ENCODE measurements at places on chromosomes 7 and 10.

- DNase-seq: no peak
Measured at GRCh38 chr7:7966141-7966734, 2.4 kb upstream of the GLCCI1 start.

DNA sequence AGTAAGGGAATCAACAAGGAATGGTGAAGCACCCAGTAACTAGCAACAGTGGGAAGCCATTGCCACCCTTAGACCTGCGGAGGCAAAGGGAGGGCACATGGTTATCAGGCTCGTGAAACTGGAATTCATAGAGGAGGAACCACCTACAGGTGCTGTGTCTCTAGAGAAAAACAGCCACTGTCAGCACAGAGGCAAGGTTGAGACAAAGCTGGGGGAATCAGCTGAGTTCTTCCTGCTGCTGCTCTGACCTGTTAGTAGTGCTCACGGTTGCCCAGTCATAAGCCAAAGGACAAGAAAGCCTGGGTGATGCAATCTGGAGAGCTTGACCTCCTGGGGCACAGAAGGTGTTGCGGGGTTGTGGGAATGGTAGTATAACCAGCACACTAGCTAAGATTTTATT, 110.1 kb downstream of the TPST1 start:
- no peak for DNase-seq

- peak; percentile 25 for DNase-seq
Measured at GRCh38 chr10:23067939-23068775, 27.2 kb upstream of the MSRB2 start.

GRCh38 chr7:135509589-135509838, 388 bp downstream of the CNOT4 start:
- DNase-seq: no peak

DNA sequence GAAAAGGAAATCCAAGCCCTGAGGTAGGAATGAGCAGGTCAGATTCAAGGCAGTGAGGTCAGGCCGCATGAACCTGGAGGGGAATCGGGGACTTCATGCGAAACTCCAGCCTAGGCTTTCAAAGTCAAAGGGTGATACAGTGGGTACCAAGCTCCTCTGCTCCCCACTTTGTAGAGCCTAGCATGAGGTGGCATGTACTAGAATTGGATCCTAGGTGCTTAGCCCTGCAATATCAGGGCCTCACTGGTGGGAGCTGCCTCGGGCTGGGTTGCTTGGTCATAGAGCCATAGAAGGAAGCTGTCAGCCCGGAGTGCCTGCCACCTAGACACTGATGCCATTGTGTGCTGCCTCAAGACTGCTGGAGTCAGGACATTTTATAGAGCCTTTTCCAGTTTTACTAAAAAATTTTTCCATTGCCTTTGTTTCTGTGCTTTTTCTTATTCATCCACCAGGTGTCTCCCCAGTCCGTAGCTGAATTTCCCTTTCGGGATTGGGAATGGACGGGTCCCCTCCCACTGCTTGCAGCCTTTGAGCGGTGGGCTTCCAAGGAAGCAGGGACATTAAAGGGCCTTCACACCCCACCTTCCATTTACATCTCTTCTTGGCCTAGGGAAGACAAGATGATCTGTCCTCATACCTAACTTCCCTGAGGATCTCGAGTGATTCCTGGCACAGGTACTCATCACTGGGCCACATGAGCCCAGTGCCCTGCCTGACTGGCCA, 5.5 kb upstream of the LZTS2 start:
- DNase-seq: peak; percentile 23

DNA sequence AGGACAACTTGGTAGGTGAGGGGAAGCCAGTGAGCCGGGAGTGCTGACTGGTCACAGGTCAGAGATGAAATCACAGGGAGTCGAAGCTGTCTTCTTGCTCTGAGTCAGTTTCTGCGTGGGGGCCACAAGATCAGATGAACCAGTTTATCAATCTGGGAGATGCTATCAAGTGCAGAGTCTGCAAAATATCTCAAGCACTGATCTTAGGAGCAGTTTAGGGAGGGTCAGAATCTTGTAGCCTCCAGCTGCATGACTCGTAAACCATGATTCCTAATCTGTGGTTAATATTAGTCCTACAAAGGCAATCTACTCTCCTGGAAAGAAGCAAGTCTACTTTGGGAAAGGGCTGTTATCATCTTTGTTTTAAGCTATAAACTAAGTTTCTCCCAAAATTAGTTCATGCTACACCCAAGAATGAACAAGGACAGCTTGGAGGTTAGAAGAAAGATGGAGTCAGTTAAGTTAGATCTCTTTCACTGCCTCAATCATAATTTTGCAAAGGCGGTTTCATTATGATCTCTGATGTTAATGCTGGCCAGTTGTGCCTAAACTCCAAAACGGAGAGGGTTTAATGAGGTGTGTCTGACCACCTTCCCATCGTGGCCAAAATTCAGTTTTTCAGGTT, 8.4 kb upstream of the LMOD2 start:
- DNase-seq: no peak

DNA sequence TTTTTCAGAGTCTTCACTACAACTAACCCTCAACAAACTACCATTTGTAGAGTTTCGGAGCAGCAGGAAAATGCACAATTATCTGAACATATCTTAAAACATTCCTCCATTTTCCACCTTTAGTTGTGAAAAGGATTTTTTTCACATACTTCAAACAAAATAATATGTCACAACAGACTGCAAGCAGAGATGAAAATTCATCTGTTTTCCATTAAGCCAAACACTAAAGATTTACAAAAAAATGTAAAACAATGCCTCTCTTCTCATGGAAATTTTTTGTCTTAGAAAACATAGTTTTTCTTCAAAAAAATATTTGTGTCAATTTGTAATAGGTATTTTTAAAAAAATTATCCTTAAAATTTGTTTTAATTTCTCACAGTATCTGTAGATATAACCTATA, 98.9 kb downstream of the ARHGAP12 start:
- no peak for DNase-seq

GRCh38 chr7:29806208-29806994, at the start of gene WIPF3:
TSS of gene WIPF3 (plus strand) at chr7:29806508. CDS start at chr7:29834725, 28,217 bp downstream.
- no peak for DNase-seq

GRCh38 chr7:121195874-121196273, 132.9 kb upstream of the WNT16 start:
- peak; percentile 0 for DNase-seq

DNA sequence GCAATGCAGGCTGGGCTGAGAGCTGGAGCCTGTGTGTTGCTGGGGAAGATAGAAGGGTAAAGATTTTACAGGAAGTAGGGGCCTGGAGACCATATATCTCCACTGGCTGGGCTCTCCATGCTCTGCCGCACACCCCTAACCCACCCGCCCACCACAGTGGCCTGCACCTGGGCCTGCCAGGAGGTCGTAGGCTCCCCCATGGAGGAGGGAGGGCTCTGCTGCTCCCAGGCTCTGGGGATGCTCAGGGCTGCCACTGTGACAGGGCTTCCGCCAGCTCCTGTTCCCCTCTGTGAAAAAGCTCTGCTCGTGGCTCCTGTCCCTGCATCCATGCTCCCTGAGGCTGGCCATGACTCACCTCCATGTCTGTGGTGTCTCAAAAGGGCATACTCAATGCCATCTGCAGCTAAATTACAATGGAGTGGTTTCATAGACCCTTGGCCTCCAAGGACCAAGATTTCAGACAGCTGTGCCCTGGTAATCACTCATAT, 106.0 kb downstream of the CXCL12 start:
- no peak for DNase-seq

All from amniotic stem cell (primary cell).